GM13976 (cell line): ENCODE measurements at places on chromosomes 2 and 18.

DNA sequence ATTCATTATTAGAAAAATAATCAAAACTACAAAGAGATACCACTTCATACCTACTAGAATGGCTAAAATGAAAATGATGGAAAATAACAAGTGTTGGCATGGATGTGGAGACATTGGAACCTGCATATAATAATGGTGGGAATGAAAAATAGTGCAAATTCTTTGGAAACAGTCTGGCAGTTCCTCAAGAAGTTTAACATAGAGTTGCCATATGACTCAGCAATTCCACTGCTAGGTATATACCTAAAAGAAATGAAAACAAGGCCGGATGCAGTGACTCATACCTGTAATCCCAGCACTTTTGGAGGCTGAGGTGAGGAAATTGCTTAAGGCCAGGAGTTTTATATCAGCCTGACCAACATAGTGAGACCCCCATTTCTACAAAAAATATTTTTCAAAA, 41.6 kb upstream of the ACYP2 start:
- DNase-seq = no peak

- no peak for DNase-seq
These were observed 121.3 kb downstream of the CDC42EP3 start for GRCh38 chr2:37550190-37550589.

DNA sequence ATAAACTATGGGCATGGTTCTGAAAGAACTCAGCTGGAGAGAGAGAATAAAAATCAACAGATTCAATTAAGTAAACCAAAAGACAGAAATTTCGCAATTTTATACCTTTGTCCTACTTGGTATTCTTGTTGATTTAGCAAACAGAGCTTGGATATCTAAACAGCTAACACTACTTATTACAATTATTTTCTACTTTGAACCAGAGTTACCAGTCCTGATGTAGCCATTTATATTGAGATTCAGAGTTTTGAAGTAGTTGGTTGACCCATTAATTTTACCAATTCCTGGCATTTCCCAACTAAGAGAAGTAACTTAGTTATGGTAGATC, 48.9 kb downstream of the ASXL2 start:
- DNase-seq = no peak

DNA sequence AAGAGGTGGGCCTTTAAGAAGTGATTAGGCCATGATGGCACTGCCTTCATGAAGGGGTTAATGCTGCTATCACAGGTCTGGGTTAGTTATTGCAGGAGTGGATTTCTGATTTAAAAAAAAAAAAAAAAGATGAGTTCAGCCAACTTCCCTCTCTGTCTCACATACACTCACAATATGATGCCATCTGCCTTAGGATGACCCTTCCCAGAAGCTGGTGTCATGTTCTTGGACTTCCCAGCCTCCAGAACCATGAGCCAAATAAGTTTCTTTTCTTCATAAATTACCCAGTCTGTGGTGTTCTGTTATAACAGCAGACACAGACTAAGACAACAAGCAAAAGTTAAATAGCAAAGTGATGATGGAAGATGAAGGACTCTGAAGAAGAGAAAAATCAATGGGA, 179.7 kb upstream of the ETAA1 start:
- DNase-seq = no peak

DNA sequence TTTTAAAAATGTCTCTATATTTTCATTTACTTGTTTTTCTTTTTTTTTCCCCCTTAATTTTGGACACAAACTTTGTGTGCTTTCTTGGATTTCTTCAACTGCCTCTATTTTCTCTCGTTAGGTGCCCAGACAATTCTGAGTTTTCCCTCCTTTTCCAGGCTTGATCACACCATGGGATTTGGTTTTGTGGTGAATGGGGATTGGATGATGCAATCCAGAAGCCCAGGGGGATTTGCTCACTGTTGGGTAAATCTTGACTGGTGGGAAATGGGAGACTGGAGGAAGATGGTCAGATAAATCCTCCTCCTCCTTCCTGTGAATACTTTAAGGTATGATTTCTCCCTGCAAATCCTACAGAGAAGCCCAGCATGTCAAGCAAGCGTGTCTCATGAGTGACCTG, 19.5 kb upstream of the PAX8 start:
- DNase-seq = no peak

GRCh38 chr2:25250331-25251070, 82.1 kb upstream of the POMC start:
- DNase-seq = peak; percentile 51
